Lower lobe of right lung (tissue), 2 donors: ENCODE measurements at places on chromosomes 1 and 21. TPM values are rescaled to one million over a fixed set of nuclear protein-coding genes. Genes with fewer than 3 reads are reported as not detected.

Gene CSF3R
- 214 TPM for total RNA-seq

- H3K4me3 ChIP-seq: no peak overlapping the region
- DNase-seq: no peak
- H3K36me3 ChIP-seq: no peaks in the 10 kb centered on the region
- no peaks in the 10 kb centered on the region for H3K27me3 ChIP-seq
- no peaks in the 10 kb centered on the region for H3K4me1 ChIP-seq
Measured at GRCh38 chr1:60228041-60228491, 154.5 kb upstream of the C1orf87 start.

Gene IL10RB
- total RNA-seq: 49.1 TPM

- no peaks in the 10 kb centered on the region for H3K36me3 ChIP-seq
- H3K27ac ChIP-seq: no peak overlapping the region
- H3K4me1 ChIP-seq: no peaks in the 10 kb centered on the region
- no peak for DNase-seq
- H3K4me3 ChIP-seq: no peak overlapping the region
- H3K27me3 ChIP-seq: no peaks in the 10 kb centered on the region
Measured at GRCh38 chr1:152860129-152860528, 333 bp downstream of the LCE7A start.

Gene AKT3
- total RNA-seq: 52.5 TPM

DNA sequence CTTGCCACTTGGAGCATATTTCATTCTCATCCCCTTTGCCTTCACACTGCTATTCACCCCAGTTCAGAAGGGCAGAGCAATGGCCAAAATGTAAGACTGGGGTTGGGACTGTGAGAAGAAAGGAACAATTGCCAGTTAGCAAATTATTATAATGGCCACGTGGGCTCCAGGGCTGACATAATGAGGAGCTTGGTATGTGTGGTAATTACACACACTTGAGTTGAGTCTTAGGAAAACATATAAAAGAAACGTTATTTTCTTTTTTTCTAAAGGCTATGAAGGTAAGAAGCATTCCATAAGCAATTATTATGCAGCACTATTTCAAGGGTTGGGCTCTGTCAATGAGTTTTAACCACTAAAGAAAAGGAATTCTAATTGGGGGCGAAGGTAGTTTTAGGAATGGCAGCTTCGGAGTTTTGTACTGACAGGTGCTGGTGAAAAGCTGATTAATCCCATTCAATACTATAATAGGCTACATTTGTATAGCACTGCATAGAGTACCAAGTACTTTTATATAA lies 32.5 kb upstream of the BCL10 start:
- no peaks in the 10 kb centered on the region for H3K36me3 ChIP-seq
- peaks cover 11% of the 10 kb centered on the region for H3K4me1 ChIP-seq
- H3K4me3 ChIP-seq: no peak overlapping the region
